HCEC 1CT (cell line): ENCODE measurements at places on chromosomes 11 and 22.

GRCh38 chr11:40281052-40281580 is 1178.3 kb downstream of the LRRC4C start:
- no peak for DNase-seq

GRCh38 chr11:99257131-99257530 is 236.4 kb downstream of the CNTN5 start:
- DNase-seq, result no peak

DNA sequence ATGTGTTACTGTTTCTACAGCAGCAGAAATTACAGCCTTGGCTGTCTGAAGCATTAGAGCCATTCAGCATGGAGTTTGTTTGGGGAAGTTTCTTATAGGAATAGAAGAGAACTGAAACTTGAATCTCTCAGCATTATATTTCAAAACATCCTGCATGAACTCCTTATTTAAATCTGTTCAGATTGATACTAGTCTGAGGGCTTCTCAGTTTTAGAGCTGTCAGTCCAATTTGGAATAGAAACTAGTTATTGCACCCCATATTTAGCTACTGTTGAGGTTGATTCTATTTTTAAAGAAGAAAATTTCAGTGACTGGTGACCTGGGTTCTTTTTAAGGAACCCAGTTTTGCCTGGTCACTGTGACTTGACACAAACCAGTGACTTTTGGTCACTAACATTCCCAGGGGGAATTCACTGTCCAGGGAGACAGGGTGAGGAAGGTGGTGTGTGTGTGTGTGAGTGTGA is 126.0 kb upstream of the TTC12 start:
- no peak for DNase-seq

- no peak for DNase-seq
These were observed 112.0 kb upstream of the PDGFD start for GRCh38 chr11:104275992-104276391.

- no peak for DNase-seq
These were observed 29.2 kb downstream of the GRAMD4 start for GRCh38 chr22:46649141-46650077.

DNA sequence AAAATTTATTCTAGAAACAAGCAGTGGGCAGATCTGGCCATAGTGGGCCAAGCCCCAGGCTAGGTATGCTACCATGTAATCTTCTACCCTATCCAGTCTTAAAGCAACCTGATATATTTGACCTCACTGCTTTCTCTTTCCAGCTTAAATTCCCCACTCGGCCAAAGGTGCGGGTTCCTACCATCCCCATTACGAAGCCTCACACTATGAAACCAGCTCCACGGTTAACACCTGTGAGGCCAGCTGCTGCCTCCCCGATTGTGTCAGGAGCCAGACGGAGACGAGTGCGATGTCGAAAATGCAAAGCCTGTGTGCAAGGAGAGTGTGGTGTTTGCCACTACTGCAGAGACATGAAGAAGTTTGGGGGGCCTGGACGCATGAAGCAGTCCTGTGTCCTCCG is 21.2 kb upstream of the GRK2 start:
- no peak for DNase-seq

- DNase-seq, result peak; percentile 37
These were observed 8.5 kb downstream of the MRPL16 start for GRCh38 chr11:59801981-59802638.

DNA sequence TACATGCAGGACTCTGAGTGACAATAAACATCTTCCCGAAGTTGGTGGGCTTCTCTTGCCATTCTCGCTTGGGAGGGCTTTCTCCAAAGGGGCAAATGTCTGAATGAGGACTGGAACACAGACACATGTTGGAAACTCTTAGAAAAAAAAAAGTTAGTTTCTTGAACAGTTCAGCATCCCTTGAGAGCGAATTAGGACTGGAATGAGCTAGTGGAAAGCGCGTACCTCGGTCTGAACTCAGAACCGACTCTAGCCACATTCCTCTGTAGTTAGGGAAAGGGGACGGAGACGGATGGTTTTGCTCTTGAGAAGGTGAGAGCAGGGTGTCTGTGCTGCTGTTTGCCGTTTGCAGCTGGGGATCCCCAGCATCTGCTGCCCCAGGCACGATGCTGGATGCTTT is 517.3 kb downstream of the TBC1D22A start:
- no peak for DNase-seq

DNA sequence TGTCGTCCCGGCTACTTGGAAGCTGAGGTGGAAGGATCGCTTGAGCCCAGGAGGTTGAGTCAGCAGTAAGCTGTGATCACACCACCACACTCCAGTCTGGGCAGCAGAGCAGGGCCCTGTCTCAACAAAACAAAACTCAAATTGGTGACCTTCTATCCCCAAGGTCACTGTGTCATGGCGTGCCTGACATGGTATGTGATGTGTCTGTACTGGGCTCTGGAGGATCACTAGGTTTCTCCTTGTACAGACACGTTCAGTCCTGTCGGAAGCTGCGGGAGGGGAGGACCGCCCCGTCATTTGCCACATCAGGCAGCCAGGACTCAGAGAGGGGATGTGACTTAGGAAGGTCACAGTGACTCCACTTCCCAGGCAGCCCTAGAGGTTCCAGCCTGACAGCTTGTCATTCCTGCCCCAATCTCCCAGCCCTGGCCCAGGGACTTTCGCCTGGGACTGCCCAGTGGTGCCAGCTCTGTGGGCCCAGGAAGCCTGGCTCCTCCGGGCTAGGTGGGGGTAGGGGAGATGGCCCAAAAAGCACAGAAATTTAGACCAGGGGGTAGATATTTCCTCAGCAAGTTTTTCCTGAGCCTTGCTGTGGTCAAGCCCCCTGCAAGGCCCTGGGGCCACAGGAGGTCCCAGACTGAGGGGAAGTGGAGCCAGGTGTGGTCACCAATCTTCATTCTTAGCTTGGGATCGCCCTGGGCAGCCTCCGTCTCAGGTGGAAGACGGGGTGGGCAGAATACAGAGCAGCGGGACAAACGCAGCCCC is 53.2 kb downstream of the TRIOBP start:
- DNase-seq, result peak; percentile 76

- no peak for DNase-seq
These were observed 18.4 kb downstream of the ABTB2 start for GRCh38 chr11:34339149-34340064.

- no peak for DNase-seq
These were observed 3.1 kb upstream of the IL17REL start for GRCh38 chr22:50015451-50016307.

DNA sequence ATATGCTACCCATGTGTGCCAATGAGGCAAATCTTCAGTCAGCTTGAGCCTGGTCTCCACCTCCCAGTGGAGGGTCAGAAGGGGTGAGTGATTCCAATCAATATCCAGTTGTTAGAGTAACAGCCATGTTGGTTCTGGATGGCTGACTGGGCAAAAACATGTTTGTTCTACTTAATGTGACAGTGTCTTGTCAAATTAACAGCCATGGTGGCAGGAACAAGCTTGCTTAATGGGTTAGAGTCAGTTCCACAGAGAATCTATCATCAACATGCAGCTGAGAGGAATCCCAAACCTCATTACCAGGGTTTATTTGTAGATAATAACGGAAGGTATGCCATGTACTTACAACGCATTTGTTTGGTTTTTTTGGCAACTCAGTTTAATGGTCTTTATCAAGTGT is 133.2 kb downstream of the SLC17A6 start:
- no peak for DNase-seq

GRCh38 chr11:26976389-26976788 is 17.5 kb upstream of the FIBIN start:
- DNase-seq, result peak; percentile 87

DNA sequence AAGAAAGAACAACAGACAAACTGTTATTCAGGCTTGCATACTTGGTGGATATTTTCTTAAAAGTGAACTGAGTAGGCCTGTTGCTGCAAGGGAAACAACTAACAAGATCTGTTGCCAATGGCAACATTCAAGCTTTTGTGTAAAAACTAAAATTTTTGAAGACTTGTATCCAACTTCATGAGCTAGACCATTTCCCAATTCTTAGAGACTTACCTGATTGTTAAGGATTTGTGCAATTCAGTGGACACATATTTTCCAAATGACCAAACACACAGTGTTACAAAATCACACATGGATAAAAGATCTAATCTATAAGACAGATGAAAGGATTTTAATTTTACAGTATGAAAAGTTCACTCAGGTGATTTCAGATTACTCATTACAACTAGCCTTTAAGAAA is 564.1 kb downstream of the CNTN5 start:
- DNase-seq, result no peak

GRCh38 chr11:14444441-14445189 is 55.0 kb downstream of the COPB1 start:
- DNase-seq, result no peak

- peak; percentile 5 for DNase-seq
These were observed 60.6 kb downstream of the NXPE2 start for GRCh38 chr11:114738954-114739353.

DNA sequence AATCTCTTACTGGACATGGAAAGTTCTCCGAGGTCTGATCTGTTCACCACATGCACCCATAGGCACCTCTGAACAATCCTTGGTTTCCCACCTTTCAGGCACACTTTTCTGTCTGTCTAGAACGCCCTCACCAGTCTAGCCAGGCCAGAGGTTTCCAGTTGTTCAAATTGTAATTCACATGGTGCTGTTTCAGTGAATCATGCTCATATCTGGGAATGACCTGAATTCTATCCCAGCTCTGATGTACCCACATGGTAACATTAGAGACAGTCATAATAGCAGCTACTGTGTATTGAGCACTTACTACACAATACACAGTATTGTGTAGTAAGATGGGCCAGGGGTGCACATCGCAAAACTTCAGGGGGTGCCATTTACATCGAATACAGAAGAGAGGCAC is 138.2 kb downstream of the COMMD9 start:
- DNase-seq, result no peak

DNA sequence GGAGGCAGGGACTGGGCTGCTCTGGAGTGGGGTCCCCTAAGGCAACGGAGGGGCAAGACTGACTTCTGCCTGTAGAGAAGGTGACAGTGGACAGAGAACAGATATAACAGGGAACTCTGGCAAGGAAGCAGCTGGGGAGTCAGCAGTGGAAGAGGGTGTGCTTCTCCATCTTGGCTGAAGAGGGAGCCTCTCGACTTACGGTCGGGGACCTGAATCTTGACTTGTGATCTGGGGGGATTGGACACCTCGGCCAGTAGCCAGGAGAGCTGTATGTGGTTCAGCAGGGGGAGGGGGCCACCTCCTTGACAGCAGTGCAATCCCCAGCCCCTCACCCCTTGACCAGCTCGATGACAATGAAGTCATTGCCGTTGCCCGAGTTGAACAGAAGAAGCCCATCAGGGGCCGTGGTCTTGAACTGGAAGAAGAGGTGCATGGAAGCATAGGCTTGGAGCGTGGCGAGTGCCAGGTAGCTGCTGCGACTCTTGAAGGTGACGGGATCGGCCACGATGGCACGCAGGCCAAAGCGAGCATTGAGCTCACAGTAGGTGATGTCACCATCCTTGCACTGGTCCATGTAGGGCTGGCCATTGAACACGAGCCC is 60.0 kb downstream of the SLC22A12 start:
- peak; percentile 23 for DNase-seq

DNA sequence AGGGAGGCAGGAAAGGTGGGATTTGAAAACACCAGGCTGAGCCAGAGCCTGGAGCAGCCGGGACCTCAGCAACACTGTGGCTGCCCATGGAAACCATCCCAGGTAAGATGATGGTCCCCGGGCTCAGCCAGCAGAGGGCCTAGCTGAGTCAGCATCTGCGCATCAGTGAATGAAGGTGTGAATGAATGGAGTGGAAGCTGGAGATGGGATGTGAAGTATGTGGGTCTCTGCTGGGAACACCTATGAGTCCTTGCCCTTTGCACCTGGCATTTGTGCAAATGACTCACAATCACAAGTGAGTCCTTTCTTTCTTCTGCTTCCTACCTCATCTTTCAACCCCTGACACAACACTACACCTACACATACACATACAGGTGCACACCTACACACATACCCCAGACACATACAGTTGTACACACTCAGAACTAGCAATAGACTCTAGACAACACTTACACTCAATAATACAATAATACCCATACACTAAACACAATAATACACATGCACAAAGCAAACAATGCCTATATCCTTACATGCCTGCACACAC is 62.8 kb upstream of the PRDM11 start:
- DNase-seq, result no peak

DNA sequence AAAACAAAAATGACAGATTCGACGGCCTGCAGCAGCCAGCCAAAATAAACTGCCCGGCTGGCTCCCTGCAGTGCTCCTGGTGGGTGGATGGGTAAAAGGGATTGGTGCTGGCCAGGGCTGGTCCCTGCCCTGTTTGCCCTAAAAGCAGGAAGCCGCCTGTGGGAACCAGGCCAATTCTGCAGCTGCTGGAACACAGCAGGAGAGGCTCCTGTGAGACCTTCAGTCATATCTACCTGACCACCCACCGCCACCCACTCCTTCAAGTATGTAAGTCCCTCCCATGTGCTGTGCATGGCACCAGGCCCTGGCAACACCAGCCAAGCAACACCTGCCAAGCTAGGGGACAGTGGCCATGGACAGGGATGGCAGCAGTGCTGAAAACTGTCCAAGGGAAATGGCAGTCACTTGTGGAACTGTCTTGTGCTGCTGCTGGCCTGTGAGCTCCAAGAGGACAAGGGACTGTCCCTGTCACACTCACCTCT is 48.7 kb upstream of the ARFGAP3 start:
- DNase-seq, result no peak

DNA sequence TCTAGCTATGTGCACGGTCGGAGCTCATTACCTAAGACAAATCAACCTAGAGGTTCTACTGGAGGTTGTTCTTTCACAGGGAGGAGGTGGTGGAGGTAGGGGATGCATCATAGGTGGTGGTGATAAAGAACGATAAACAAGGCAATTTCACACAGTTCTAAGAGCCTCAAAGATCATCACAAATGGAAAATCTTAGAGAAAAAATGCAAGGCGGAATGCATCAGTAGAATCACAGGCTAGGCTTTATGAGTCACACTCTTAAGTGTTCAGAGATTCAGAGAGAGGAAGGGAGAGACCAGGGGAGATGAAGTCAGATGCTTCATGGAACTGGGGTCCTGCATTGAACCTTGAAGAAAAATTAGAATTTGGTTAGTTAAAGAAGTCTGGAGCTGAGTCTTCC is 58.3 kb downstream of the TMPRSS5 start:
- DNase-seq, result no peak

- DNase-seq, result no peak
These were observed 20.0 kb downstream of the CD82 start for GRCh38 chr11:44585421-44585820.

GRCh38 chr11:72783144-72783905 is 10.5 kb downstream of the STARD10 start:
- DNase-seq, result no peak

GRCh38 chr11:78417175-78417887 is at the start of gene GAB2:
GAB2 (minus strand) TSS chr11:78417820; CDS start chr11:78417720, 100 bp downstream.
- no peak for DNase-seq

- DNase-seq, result no peak
These were observed 69.6 kb downstream of the KIAA1671 start for GRCh38 chr22:25021976-25022711.

GRCh38 chr11:113667801-113668200 is 38.3 kb downstream of the TMPRSS5 start:
- DNase-seq, result no peak

DNA sequence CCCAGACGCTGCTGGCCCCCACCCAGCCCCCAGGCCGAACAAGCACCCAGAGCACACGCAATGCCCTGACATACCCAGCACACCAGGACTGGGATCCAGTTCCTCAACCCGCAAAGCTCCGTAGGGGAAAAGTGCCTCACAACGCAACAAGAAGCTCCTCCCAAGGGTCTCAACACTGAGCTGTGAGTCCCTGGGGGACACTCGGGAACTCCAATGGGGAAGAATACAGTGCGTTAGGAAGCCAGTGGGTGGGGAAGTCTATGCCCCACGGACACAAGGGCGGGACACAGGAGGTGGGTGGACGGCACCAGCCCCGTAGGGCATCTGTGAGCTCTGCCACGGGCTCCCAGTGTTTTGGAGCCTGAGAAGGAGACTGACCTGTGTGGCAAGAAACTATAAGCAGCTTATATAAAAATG is 1.6 kb downstream of the DEAF1 start:
- no peak for DNase-seq

- DNase-seq, result no peak
These were observed 414.0 kb upstream of the LUZP2 start for GRCh38 chr11:24082860-24083259.
